ENCODE measurements at places on chromosomes 1 and 21.

GRCh38 chr1:202434059-202434458 lies 85.6 kb downstream of the PPP1R12B start:
- peaks cover 39% of the 10 kb centered on the region for H3K36me3 ChIP-seq
- H3K27ac ChIP-seq, result no peak overlapping the region
- DNase-seq, result no peak
- no peaks in the 10 kb centered on the region for H3K27me3 ChIP-seq
- H3K4me1 ChIP-seq, result no peaks in the 10 kb centered on the region

DNA sequence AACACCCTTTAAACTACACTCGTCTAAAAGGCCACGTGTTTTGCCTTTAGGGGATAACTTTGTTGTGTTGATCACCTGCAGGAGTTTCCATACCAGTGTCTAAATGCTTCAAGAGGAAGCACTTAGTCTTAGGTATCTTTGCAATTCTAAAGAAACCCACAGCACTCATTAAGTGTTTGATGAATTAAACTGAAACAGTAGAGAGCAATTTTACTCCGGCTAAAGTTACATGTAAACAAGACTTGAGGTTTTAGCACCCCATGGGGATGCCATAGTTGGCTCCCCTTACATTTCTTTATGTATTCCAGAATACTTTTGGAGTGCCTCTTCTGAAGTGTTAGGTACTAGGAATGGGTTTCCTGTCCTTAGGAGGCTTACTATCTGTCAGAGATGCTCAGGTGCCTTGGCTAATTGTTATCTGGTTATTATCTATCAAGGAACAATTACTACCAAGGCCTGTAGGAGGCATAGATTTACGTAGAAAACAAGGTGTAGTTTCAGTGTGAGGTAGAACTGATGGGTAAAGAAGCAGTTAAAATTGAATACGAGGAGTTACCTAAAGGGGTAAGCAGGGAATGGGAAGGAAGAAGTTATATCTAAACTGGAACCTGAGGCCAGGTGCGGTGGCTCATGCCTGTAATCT lies 176.8 kb upstream of the SAMSN1 start:
- H3K27ac ChIP-seq, result no peak overlapping the region
- no peaks in the 10 kb centered on the region for H3K36me3 ChIP-seq
- no peak for DNase-seq
- H3K4me3 ChIP-seq, result no peak overlapping the region
- H3K4me1 ChIP-seq, result peaks cover 6% of the 10 kb centered on the region
- no peaks in the 10 kb centered on the region for H3K27me3 ChIP-seq

GRCh38 chr21:25002676-25003075 lies 604.6 kb downstream of the MRPL39 start:
- H3K27me3 ChIP-seq, result no peaks in the 10 kb centered on the region
- H3K4me3 ChIP-seq, result no peak overlapping the region
- no peaks in the 10 kb centered on the region for H3K4me1 ChIP-seq
- DNase-seq, result no peak
- H3K36me3 ChIP-seq, result no peaks in the 10 kb centered on the region

GRCh38 chr1:48776393-48777218 lies at the start of gene BEND5:
BEND5 (minus strand) TSS chr1:48776891; CDS start chr1:48776831, 60 bp downstream.
- peak within 1 kb of the TSS; percentile 83 for H3K27ac ChIP-seq
- peaks cover 3% of the 10 kb centered on the region for H3K36me3 ChIP-seq
- peaks cover 20% of the 10 kb centered on the region for H3K4me1 ChIP-seq
- no peak for DNase-seq
- peaks cover 19% of the 10 kb centered on the region for H3K27me3 ChIP-seq

DNA sequence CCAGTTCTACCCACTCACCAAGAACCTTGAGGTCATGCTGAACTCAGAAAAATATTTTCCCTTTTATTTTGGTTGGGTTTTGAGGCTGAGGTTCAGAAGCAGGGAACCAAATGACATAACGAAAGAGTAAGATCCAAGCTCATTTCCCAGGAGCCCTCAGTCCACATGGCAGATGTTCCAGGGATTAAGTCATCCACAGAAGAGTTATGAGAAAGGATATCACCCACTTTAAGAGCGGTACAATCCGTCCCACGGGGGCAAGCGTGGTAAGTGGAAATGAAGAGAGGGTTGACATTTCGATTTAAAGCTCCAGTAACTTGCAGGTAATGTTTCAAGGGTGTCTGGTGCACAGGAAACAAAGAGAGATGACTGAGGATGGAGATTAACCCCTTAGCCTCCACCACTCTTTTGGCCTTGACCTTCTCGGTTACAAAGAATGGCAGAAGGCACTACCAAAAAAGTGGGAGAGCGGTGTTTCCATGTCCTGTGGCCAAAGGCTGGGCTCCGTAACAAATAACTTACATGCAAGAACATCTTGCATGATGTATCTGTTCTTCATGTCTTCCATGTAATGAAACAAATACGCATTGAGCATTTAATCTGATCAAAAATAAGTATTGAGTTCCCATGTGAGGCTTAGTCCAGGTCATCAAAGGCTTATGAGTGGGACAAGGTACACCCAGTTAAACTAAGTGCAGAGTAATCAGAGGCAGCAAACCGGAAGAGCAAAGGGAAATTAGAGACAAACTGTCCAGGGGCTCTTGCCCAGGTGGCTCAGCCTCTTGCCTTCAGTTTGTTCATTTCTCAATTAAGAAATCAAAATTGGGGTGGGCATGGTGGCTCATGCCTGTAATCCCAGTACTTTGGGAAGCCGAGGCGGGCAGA lies 241.4 kb downstream of the TOMM20 start:
- peaks cover 10% of the 10 kb centered on the region for H3K4me1 ChIP-seq
- DNase-seq, result no peak
- H3K4me3 ChIP-seq, result no peak overlapping the region
- H3K27me3 ChIP-seq, result no peaks in the 10 kb centered on the region
- peaks cover 3% of the 10 kb centered on the region for H3K36me3 ChIP-seq

GRCh38 chr1:234313171-234313570 lies 60.1 kb upstream of the COA6 start:
- peaks cover 2% of the 10 kb centered on the region for H3K36me3 ChIP-seq
- peak overlapping the region; percentile 36 for H3K4me3 ChIP-seq
- no peak for DNase-seq
- H3K27me3 ChIP-seq, result no peaks in the 10 kb centered on the region
- peaks cover 36% of the 10 kb centered on the region for H3K4me1 ChIP-seq
- H3K27ac ChIP-seq, result peak overlapping the region; percentile 93

DNA sequence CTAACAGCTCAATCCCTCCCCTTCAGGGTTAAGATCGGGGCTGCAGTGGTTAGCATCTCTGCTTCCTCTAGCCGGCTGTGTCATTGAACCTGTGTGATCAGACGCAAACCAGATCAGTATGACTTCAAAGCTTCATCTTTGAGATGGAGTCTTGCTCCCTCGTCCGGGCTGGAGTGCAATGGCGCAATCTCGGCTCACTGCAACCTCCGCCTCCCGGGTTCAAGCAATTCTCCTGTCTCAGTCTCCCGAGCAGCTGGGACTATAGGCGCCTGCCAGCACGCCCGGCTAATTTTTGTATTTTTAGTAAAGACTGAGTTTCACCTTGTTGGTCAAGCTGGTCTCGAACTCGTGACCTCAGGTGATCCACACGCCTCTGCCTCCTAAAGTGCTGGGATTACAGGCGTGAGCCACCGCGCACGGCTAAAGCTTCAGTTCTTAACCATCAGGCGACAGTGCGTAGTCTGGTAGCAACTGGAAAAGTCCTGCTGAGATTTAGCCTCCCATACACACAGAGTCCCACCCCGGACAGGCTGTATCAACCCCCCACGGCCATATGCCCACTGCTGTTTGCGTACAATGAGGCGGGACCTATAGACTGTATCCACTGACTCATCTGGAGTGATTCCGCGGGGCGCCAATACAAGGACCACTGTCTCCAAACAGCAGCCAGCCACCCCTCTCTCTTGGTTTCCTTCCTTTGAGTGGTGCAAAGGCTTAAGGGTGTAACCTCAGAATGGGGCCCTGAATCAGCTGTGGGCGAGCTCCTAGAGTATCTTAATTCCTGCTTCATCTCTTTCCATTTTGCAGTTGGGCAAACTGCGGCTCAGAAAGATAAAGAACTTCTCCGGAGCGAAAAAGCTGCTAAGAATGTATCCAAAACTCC lies 23.3 kb downstream of the CELA3A start:
- peaks cover 22% of the 10 kb centered on the region for H3K36me3 ChIP-seq
- H3K4me3 ChIP-seq, result peak overlapping the region; percentile 90
- peaks cover 35% of the 10 kb centered on the region for H3K4me1 ChIP-seq
- no peaks in the 10 kb centered on the region for H3K27me3 ChIP-seq

DNA sequence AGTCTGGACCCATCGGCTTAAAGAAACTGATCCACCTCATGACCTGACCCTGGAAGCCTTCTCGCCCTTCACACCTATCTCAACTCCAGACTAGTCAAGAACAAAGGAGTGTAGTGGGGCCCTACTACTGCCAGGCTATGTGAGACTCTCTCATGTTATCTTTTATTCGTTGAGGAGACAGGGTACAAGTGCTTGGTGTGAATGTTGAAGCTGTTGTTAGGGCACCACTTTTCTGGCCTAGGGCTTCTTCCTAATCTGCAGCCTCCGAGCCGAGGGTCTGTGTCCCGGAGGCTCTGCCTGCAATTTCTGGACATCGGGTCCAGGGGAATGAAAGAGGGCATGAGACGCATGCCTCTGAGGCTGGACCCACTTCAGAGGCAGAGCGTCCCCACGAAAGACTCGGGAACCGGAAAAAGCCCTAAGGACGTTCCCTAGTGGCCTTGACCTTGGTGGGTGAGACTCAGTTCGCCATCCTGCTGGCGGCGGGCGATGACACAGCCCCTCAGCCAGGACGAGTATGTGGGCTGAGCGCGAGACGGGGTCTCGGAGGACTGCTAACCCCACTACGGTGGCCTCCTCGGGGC lies 671 bp downstream of the DNAJC11 start:
- peaks cover 14% of the 10 kb centered on the region for H3K4me1 ChIP-seq
- peak overlapping the region; percentile 91 for H3K27ac ChIP-seq
- no peaks in the 10 kb centered on the region for H3K27me3 ChIP-seq
- H3K4me3 ChIP-seq, result peak overlapping the region; percentile 86
- H3K36me3 ChIP-seq, result peaks cover 10% of the 10 kb centered on the region

DNA sequence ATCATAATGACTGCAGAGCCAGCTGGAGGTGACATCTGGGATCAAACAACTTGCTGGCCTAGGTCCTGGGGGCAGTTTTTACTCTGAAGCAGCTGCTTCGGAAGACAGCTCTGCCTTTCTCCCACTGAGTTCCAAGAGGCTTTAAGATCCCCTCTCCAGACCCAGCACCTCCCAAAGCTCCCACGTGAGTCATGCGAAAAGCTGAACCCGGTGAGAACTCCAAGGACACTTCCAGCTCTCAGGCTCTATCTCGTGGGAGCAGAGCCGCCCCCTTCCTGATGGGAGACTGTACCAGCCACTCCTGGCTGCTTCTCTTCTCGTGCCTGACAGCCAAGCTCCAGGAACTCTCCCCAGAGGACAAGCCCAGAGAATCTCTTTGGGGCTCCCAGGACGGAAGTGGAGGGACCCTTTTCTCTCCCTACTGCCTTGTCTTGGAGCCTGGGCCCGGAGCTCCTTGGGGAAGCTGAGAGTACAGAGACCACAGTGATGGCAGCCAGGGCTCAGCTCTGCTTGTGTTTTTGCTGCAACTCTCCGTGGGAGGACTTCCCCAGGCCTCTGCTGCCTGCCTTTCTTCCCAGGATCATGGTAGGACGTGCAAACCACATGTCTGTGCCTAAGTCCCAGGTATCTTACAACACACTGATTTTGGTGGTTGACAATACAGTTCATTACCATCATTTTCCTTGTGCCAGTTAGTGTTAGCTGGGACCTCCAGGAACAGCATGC lies 40.6 kb downstream of the STUM start:
- no peak overlapping the region for H3K4me3 ChIP-seq
- DNase-seq, result no peak
- no peak overlapping the region for H3K27ac ChIP-seq
- no peaks in the 10 kb centered on the region for H3K4me1 ChIP-seq
- H3K27me3 ChIP-seq, result peaks cover 28% of the 10 kb centered on the region
- H3K36me3 ChIP-seq, result peaks cover 6% of the 10 kb centered on the region

- no peak overlapping the region for H3K4me3 ChIP-seq
- DNase-seq, result no peak
- H3K27ac ChIP-seq, result no peak overlapping the region
Observed at GRCh38 chr1:117389284-117389683, 22.0 kb downstream of the MAN1A2 start.

- H3K36me3 ChIP-seq, result peaks cover 76% of the 10 kb centered on the region
- no peaks in the 10 kb centered on the region for H3K27me3 ChIP-seq
- DNase-seq, result peak; percentile 73
- peak overlapping the region; percentile 69 for H3K27ac ChIP-seq
- H3K4me3 ChIP-seq, result peak overlapping the region; percentile 20
- peaks cover 23% of the 10 kb centered on the region for H3K4me1 ChIP-seq
Observed at GRCh38 chr1:9721606-9722377, 70.3 kb downstream of the PIK3CD start.

GRCh38 chr21:46196733-46197132 lies 12.5 kb upstream of the SPATC1L start:
- peak overlapping the region; percentile 71 for H3K27ac ChIP-seq
- no peaks in the 10 kb centered on the region for H3K27me3 ChIP-seq

GRCh38 chr1:27572679-27573426 lies 31.1 kb downstream of the AHDC1 start:
- no peak overlapping the region for H3K4me3 ChIP-seq
- DNase-seq, result no peak
- peak overlapping the region; percentile 25 for H3K27ac ChIP-seq
- H3K4me1 ChIP-seq, result peaks cover 46% of the 10 kb centered on the region
- peaks cover 4% of the 10 kb centered on the region for H3K36me3 ChIP-seq
- H3K27me3 ChIP-seq, result no peaks in the 10 kb centered on the region

GRCh38 chr1:52444463-52444862 lies 40.1 kb downstream of the PRPF38A start:
- H3K36me3 ChIP-seq, result peaks cover 38% of the 10 kb centered on the region
- no peak for DNase-seq
- no peak overlapping the region for H3K27ac ChIP-seq
- H3K27me3 ChIP-seq, result no peaks in the 10 kb centered on the region

GRCh38 chr1:176566004-176566975 lies 103.3 kb downstream of the PAPPA2 start:
- H3K4me1 ChIP-seq, result no peaks in the 10 kb centered on the region
- H3K36me3 ChIP-seq, result no peaks in the 10 kb centered on the region
- no peaks in the 10 kb centered on the region for H3K27me3 ChIP-seq
- no peak overlapping the region for H3K27ac ChIP-seq

GRCh38 chr1:246381452-246381851 lies 125.6 kb downstream of the SMYD3 start:
- no peaks in the 10 kb centered on the region for H3K36me3 ChIP-seq
- H3K4me1 ChIP-seq, result peaks cover 5% of the 10 kb centered on the region

DNA sequence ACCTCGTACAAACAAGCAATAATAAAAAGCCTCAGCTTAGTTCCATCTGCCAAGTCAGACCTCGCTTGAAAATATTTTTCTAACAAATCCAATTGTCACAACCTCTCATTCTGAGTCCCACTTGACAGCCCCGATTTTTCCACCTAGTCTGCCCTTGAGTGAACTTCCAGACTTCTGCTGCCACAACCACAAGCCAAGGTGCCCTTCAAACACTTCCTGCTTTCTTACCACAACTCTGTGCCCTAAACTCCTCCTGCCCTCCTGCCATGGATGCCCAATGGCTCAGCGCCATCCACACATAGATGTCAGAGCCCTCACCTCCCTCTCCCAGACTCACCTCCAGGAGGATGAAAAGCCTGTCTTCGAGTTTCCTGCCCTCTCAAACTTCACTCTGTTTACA lies 3.9 kb downstream of the TMPRSS2 start:
- no peak for DNase-seq
- no peak overlapping the region for H3K4me3 ChIP-seq
- H3K27ac ChIP-seq, result no peak overlapping the region
- no peaks in the 10 kb centered on the region for H3K4me1 ChIP-seq
- peaks cover 68% of the 10 kb centered on the region for H3K27me3 ChIP-seq

- peaks cover 43% of the 10 kb centered on the region for H3K27me3 ChIP-seq
- H3K27ac ChIP-seq, result no peak overlapping the region
- no peaks in the 10 kb centered on the region for H3K4me1 ChIP-seq
Observed at GRCh38 chr1:21618059-21618458, 51.1 kb downstream of the RAP1GAP start.

Measured in central memory CD8-positive, alpha-beta T cell (primary cell).